A172 (cell line): ENCODE measurements at places on chromosomes 6 and 20. TPM values are rescaled to one million over a fixed set of nuclear protein-coding genes. Genes with fewer than 3 reads are reported as not detected.

HUS1B gene
- total RNA-seq: 0.12 and 1.2 TPM in 2 replicates

DNA sequence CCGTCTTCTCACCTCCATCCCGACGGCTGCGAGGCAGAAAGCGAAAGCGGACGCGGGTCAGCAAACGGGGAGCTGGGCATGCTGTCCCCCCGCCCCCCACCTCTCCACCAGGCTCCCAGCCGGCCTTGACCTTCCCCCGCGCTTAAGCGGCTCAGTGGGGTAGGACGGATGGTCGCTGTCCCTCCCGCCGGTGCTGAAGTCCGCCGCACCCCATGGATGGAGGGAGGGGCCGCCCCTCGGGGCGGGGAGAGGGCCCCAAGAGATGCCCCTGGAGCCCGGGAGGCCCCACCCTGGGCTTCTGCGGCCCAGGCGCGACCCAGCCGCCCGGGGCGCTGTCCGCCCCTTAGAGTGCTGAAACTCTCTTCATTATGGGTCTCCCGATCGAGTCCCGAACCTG lies at the start of gene KCNB1:
Gene KCNB1, minus strand, starts transcription at position 48 of the 397 bp plus-strand sequence. CDS start 188 bp downstream, outside the sequence.
- peak; percentile 28 for DNase-seq

GRCh38 chr20:15380770-15381169 lies 1043.4 kb upstream of the FLRT3 start:
- DNase-seq: no peak

PRL gene
- 0.07 TPM in 1 of 2 replicates, not detected in the other for total RNA-seq

- no peak for DNase-seq
These were observed 277.6 kb upstream of the RNF217 start for GRCh38 chr6:124684621-124685020.

GRCh38 chr20:59515013-59515905 lies 89.1 kb upstream of the PHACTR3 start:
- peak; percentile 63 for DNase-seq

FAM162B gene
- total RNA-seq: not detected in 2 replicates

TNFRSF21 gene
- total RNA-seq: 10.7 and 11.1 TPM in 2 replicates

DNA sequence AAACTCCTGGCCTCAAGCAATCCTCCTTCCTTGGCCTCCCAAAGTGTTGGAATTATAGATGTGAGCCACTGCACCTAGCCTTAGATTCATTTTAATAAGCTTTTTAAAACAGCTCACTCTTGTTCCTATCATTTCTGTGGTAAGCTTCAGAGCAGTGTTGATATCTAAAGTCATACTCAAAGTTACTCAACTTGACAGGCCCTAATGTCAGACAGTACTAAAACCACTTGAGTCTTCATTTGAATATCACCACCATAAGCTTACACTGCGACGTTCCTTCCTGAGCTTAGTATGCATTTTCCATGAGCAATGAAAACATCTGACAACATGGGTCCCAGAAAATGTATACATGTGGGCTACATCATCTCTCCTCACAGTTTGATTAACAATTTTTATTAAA lies 6.0 kb downstream of the FUCA2 start:
- DNase-seq: no peak
